ENCODE measurements at places on chromosomes 16 and 17. TPM values are rescaled to one million over a fixed set of nuclear protein-coding genes. Genes with fewer than 3 reads are reported as not detected.
A peak's percentile ranks its signal among the peaks of the same experiment; 100 is the strongest.

Gene CSH2
- not detected for total RNA-seq

Gene SMIM5
- 1.3 TPM for total RNA-seq

Gene SLFN14
- total RNA-seq: not detected

Gene LITAFD
- total RNA-seq: not detected

Gene ZFP3
- total RNA-seq: 12.7 TPM

Gene SMTNL2
- not detected for total RNA-seq

Gene NT5M
- total RNA-seq: 1.8 TPM

GRCh38 chr16:53803998-53804397 is 100.0 kb downstream of the FTO start:
- H3K4me3 ChIP-seq: no peak overlapping the region
- H3K36me3 ChIP-seq: no peaks in the 10 kb centered on the region
- peaks cover 19% of the 10 kb centered on the region for H3K4me1 ChIP-seq
- H3K27me3 ChIP-seq: no peaks in the 10 kb centered on the region
- H3K27ac ChIP-seq: no peak overlapping the region

DNA sequence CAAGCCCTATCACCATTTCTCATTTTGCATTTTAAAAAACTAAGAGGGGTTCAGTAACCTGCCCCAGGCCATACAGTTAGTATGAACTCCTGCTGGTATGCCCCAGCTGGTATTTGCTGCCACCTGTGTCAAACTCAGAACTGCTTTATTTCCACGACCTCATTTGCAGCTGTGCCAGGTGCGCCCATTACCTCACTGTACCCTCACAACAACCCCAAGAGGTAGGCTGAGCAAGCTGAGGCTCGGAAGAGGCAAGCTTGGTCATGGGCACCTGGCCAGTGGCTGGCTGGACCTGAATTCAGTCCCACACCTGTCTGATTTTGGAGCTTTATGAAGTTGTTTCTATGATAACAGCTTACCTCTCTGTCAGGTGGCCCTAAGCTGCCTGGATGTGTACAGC is 7.6 kb downstream of the EPN2 start:
- no peaks in the 10 kb centered on the region for H3K36me3 ChIP-seq
- no peak for DNase-seq
- H3K27me3 ChIP-seq: peaks cover 18% of the 10 kb centered on the region
- no peak overlapping the region for H3K27ac ChIP-seq
- H3K4me1 ChIP-seq: no peaks in the 10 kb centered on the region

- no peak overlapping the region for H3K27ac ChIP-seq
- peaks cover 2% of the 10 kb centered on the region for H3K27me3 ChIP-seq
- DNase-seq: no peak
Measured at GRCh38 chr16:74281300-74281699, 15.3 kb upstream of the PSMD7 start.

GRCh38 chr17:81115749-81116464 is 49.4 kb upstream of the PVALEF start:
- no peaks in the 10 kb centered on the region for H3K36me3 ChIP-seq
- no peak for DNase-seq
- H3K4me3 ChIP-seq: no peak overlapping the region
- H3K27me3 ChIP-seq: no peaks in the 10 kb centered on the region
- no peak overlapping the region for H3K27ac ChIP-seq

DNA sequence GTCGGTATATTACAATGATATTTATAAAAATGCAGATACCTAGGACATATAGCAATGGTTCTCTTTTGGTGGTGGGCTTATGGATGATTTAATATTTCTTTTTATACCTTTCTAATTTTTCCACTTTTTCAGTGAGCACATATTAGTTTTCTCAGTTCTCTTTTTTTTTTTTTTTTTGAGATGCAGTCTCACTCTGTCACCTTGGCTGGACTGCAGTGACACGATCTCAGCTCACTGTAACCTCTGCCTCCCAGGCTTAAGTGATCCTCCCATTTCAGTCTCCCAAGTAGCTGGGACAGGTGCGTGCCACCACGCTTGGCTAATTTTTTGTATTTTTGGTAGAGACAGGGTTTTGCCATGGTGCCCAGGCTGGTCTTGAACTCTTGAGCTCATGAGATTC is 15.1 kb downstream of the MAP3K14 start:
- peaks cover 92% of the 10 kb centered on the region for H3K4me1 ChIP-seq
- H3K27me3 ChIP-seq: no peaks in the 10 kb centered on the region
- no peak overlapping the region for H3K27ac ChIP-seq

DNA sequence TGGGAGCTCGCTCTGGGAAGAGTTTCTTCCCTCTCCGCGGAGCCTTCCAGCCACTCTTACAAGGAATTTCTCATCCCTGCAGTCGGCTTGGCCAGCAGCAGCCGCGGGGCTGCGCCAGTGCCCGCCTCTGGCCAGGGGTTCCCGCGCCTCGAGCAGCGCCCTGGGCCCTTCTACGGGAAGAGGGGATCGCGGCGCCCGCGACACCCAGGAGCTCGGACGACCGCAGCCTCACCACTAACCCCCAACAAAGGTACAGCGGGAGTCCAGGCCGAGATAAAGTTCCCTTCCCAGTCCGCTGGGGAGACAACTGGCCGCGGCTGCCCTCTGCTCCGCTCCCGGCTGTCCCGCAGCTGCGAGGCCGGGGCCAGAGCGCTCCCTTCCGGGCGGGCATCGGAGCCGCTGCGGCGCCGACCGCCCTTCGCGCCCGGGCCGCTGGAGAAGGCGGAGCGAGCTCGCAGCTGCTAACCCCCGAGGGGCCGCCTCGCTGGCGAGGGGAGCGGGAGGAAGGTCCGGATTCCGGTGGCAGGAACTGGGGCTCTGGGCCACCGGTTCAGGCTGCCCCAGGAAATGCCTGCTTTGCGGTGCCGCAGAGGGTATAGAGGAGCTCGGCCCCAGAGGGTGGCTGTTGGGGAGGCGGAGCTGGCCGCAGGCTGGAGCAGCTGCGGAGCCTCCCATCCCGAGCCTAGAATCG is 3.6 kb upstream of the HS3ST3B1 start:
- peaks cover 2% of the 10 kb centered on the region for H3K36me3 ChIP-seq
- H3K4me1 ChIP-seq: peaks cover 54% of the 10 kb centered on the region
- H3K27me3 ChIP-seq: peaks cover 22% of the 10 kb centered on the region

DNA sequence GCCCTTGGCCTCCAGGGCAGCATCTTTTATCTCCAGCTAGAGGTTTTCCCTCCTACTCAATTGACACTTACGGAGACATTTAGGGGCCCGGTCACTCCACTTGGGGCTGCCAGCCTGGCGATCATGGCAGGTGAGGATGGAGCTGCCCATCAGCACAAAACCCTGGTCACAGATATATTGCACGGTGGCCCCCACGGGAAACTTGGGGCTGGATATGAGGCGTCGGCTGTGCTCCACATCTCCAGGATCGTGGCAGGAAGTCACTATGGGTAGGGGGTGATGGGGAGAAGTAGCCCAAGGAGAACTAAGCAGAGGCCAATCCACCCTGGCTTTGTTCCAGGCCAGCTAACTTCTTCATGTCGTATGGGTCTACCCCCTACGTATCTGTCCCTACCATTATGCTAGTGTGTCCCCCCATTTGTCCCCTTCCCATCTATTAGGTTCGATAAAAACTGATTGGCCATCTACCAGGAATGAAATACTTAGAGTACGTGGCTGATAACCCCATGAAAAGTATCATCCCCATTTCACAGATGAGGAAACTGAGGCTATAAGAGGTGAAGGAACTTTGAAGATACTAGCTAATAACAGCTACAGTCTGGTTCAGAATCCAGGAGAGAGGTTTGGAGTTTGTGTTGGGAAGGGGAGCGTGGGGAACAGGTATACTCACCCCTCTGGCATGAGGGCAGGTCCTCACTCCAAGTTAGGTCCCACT is 6.1 kb upstream of the PHF12 start:
- no peak for DNase-seq
- H3K36me3 ChIP-seq: no peaks in the 10 kb centered on the region
- no peak overlapping the region for H3K27ac ChIP-seq
- H3K4me3 ChIP-seq: no peak overlapping the region

GRCh38 chr17:67390646-67391361 is 13.7 kb downstream of the PITPNC1 start:
- no peaks in the 10 kb centered on the region for H3K36me3 ChIP-seq
- peak overlapping the region; percentile 93 for H3K27ac ChIP-seq
- peaks cover 88% of the 10 kb centered on the region for H3K4me1 ChIP-seq
- H3K27me3 ChIP-seq: no peaks in the 10 kb centered on the region

DNA sequence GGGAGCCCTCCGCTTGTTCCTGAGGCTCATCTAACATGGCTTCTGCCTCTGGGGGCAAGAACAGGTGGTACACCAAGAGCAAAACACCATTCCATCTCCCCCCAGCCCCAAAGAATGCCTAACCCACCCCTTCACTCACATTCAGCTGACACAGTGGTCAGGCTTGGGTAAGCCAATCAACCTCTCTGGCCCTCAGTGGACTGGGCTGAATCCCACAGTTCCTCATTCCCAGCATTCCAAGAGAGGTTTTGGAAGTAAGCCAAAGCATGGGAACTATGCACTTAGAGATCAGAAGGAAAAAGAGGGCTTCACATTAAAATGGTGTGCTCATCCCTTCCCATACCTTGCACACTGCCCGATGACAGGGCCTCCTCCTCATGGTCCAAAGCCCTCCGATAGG is 7.8 kb downstream of the PIGS start:
- H3K4me1 ChIP-seq: peaks cover 24% of the 10 kb centered on the region
- H3K4me3 ChIP-seq: no peak overlapping the region
- no peak overlapping the region for H3K27ac ChIP-seq
- peaks cover 80% of the 10 kb centered on the region for H3K36me3 ChIP-seq
- DNase-seq: no peak
- no peaks in the 10 kb centered on the region for H3K27me3 ChIP-seq

GRCh38 chr17:46777943-46778915 is 40.3 kb downstream of the WNT3 start:
- H3K27ac ChIP-seq: no peak overlapping the region
- DNase-seq: no peak
- H3K36me3 ChIP-seq: no peaks in the 10 kb centered on the region

DNA sequence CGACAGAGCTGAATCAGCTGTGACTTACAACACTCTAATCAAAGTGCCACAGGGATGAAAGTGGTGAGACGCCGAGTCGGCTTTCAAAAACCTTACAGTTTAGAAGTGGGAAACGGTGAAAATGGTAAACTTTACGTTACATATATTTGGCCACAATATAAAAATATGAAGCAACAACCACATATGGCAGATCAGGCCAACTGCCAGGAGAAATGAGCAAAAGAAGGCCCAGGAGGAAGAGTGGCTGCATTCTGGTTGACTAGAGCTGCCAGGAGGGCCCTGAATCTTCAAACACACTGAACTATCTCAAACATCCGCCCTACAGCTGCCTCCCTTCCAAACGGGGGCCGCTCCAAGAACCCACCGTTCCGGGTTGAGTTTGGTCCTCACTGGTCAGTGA is 56.3 kb downstream of the MRM3 start:
- peaks cover 16% of the 10 kb centered on the region for H3K27me3 ChIP-seq
- DNase-seq: no peak
- H3K27ac ChIP-seq: no peak overlapping the region
- H3K36me3 ChIP-seq: no peaks in the 10 kb centered on the region
- H3K4me1 ChIP-seq: no peaks in the 10 kb centered on the region

GRCh38 chr17:81020443-81020766 is 14.5 kb upstream of the BAIAP2 start:
- DNase-seq: no peak
- H3K4me3 ChIP-seq: no peak overlapping the region
- H3K4me1 ChIP-seq: peaks cover 47% of the 10 kb centered on the region
- no peak overlapping the region for H3K27ac ChIP-seq
- no peaks in the 10 kb centered on the region for H3K36me3 ChIP-seq

DNA sequence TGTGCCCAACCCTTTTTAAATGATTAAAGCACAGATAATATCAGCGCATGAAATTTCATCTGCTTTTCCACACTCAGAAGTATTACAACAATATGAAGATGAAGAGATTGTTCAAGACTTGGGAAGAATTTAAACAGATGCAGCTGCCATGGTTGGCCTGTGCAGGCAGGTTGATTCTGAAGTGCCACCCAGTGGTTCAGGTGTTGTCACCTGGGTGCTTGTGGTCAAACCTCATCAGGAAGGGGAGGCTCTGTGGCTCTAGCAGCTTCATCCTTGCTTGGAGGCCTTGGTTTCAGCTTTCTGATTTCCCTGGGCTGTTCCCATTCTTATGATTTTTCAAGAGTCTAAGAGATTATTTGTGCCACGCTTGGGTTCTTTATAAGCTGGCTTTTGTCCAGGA is 22.2 kb upstream of the CLEC18C start:
- H3K36me3 ChIP-seq: peaks cover 22% of the 10 kb centered on the region
- H3K27me3 ChIP-seq: no peaks in the 10 kb centered on the region
- no peaks in the 10 kb centered on the region for H3K4me1 ChIP-seq
- H3K4me3 ChIP-seq: no peak overlapping the region

DNA sequence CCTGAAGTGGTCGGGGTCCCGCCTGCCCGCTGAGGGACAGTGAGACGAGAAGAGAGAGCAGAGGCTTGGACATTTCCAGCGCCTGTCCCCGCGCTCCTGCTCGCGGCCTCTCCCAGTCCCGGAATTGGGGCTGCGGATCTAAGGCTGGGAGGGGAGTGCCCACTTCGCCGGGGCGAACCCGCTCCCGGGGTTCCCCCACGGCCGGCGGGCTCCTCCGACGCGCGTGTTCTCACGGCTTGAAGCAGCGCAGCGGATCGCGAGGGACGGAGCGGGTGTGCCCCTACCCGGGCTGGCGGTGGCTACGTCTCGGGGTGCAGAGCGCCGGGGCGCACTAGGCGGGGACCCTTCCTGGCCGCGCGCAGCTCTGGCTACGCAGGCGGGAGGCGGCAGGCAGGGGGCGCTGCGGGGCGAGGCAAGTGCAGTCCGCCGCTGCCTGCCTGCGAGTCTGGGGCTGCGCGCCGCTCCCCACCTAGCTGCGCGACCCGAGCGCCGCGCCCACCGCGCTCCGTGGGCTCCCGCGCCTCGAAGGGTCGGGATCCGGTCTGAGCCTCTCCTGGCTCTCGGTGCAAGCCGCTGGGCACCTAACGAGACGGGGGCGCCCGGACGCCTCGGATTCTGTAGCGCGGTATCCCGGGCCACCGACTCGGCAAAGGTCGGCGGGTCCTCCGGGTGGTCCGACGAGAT is 1.2 kb downstream of the NGFR start:
- peaks cover 29% of the 10 kb centered on the region for H3K4me1 ChIP-seq
- H3K27me3 ChIP-seq: peaks cover 43% of the 10 kb centered on the region
- H3K4me3 ChIP-seq: peak overlapping the region; percentile 81
- DNase-seq: peak; percentile 81
- H3K27ac ChIP-seq: no peak overlapping the region

GRCh38 chr16:46549477-46549876 is 71.7 kb downstream of the SHCBP1 start:
- H3K4me1 ChIP-seq: no peaks in the 10 kb centered on the region
- H3K27me3 ChIP-seq: peaks cover 4% of the 10 kb centered on the region
- no peaks in the 10 kb centered on the region for H3K36me3 ChIP-seq
- no peak overlapping the region for H3K4me3 ChIP-seq
- H3K27ac ChIP-seq: no peak overlapping the region

- no peaks in the 10 kb centered on the region for H3K4me1 ChIP-seq
- H3K27me3 ChIP-seq: peaks cover 12% of the 10 kb centered on the region
- H3K27ac ChIP-seq: no peak overlapping the region
- H3K36me3 ChIP-seq: no peaks in the 10 kb centered on the region
Measured at GRCh38 chr17:8622191-8622590, 8.3 kb downstream of the MYH10 start.

- no peak overlapping the region for H3K27ac ChIP-seq
- DNase-seq: no peak
- H3K4me1 ChIP-seq: no peaks in the 10 kb centered on the region
- peaks cover 4% of the 10 kb centered on the region for H3K27me3 ChIP-seq
- no peak overlapping the region for H3K4me3 ChIP-seq
Measured at GRCh38 chr16:77925531-77925930, 96.8 kb upstream of the CLEC3A start.

- H3K4me3 ChIP-seq: peak overlapping the region; percentile 50
- H3K4me1 ChIP-seq: peaks cover 90% of the 10 kb centered on the region
- peak overlapping the region; percentile 49 for H3K27ac ChIP-seq
- no peak for DNase-seq
- H3K27me3 ChIP-seq: no peaks in the 10 kb centered on the region
- no peaks in the 10 kb centered on the region for H3K36me3 ChIP-seq
Measured at GRCh38 chr17:1377334-1377733, 22.7 kb downstream of the YWHAE start.

All from naive thymus-derived CD8-positive, alpha-beta T cell (primary cell).